ENCODE measurements at places on chromosomes 1 and 21. TPM values are rescaled to one million over a fixed set of nuclear protein-coding genes. Genes with fewer than 3 reads are reported as not detected.

DNA sequence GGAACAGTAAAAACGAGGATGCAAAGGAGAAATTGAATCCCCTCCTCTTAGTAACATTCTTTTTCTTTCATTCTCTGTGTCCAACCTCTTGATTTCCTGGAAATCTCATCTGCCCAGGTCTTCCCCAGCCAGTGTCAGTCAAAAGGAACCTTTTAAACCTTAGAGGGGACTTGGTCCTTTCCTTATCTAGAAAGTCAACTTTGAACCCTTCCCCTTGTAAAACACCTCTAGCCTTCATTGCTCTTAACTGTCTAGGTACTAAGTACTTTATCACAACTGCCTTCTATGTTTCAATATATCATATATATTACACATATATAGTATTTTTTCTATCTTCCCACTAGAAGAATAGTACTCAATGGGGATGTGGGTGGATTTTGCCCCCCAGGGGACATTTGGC lies 282.1 kb downstream of the NTNG1 start:
- DNase-seq = no peak

DNA sequence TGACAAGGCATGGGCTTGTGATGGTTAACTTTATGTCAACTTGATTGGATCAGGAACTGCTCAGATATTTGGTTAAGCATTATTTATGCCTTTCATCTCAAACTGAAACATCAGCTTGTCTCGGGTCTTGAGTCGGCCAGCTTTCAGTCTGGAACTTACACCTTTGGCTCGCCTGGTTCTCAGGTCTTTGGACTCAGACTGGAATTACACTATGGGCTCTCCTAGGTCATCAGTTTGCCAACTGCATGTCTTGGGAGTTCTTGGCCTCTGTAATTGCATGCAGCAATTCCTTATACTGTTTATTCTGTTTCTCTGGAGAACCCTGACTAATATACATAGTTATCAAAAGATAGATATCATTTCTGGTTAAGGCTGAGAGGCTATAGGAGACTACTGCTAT lies 653.7 kb downstream of the ADGRL2 start:
- no peak for DNase-seq

DNA sequence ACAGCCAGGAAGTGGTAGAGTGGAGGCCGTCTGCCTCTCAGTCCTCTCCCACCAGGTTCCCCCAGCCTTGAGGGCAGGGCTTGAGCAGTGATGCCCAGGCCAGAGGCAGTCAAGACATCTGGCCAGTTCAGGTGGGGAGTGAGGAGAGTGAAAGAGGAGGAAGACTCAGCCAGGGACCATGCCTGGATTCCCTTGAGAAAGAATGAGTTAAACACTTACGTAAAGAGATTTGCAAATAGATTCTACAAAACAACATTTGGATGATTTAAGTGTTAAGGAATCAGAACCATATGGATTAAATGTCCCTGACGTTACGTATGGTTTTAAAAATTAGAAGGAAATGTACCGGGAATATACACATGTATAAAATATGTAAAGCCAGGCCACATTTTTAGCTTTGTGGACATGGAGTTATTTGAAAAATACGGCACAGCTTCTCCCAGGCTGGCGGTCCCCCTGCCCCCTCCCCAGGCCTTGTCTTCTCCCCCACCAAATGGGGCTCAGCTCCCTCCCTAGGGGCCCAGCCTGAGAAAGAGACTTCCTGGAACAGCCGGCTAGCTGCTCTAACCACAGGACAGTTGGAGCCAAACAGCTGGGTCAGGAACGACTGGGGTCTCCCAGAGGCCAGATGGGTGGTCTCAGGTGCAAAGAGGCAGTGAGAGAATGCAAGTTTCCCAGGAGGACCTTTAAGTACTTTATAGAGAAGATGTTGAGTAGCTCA lies 188.3 kb upstream of the EDN2 start:
- DNase-seq = no peak

GRCh38 chr1:218967836-218968235 lies 205.8 kb upstream of the LYPLAL1 start:
- no peak for DNase-seq

- DNase-seq = peak; percentile 31
Measured at GRCh38 chr1:20603504-20604464, 14.9 kb downstream of the CDA start.

DNA sequence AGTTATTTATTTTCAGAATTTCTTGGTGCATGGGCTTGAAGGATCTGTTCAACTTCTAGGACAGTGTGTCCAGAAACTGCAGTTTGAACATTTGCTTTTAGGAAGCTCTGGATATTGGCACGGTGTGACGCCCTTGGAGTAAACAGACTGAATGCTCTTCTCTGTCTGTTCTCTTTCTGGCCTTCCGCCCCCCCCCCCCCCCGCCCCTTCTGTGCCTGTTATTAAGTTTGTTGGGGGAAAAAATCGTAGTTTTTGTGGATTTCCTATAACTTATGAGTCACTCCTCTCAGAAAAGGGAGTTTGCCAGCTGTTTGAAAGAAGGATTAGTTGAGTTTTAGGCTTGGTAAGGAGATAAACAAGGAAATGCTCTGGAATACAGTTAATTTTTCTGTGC lies 1.2 kb downstream of the KCTD3 start:
- no peak for DNase-seq

DNA sequence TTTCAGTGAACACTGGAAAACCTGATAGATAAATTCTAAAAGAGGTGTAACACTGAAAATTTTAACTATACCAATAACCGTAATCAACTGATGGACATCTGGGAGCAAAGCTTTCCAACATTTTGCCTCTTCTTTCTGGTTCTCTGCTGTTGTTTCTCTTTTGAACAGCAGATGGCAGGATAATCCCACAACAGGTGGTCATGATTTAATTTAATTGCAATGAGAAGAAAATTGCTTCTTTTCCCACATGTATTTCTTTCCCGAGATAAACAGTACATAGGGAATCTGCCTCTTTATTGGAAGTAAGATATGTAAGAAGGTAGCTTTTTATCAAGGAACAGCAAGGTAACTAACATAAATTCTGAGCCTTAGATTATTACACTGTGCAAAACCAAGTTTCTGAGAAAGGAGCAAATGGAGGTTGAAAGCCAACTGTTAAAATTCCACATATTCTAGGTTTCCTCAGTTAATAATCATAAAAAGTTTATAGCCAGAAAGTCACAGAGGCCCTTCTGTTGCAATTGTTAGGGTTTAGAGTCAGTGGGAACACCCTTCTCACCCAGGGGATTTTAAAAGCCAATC lies 72.9 kb downstream of the RPS6KA1 start:
- DNase-seq = no peak

DNA sequence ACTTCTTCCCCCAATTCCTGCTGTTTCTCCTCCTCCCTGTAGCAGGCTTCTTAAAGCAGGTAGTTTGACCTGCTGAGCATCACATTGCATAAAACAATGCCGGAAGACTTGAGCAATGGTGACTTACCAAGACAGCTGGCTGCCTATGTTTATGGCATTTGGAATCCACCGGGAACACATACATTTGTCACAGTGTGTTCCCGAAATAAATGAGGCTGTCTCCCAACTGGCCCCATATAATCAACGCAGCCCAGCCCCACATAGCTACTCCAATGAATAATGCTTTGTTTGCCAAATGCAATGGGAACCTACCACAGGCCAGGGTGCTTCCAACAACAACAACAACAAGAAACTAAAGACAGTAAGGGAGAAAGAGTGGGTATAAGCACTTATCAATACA lies 186.1 kb upstream of the MAP1LC3C start:
- no peak for DNase-seq

GRCh38 chr1:2528016-2528415 lies 1.6 kb upstream of the PANK4 start:
- DNase-seq = peak; percentile 87

DNA sequence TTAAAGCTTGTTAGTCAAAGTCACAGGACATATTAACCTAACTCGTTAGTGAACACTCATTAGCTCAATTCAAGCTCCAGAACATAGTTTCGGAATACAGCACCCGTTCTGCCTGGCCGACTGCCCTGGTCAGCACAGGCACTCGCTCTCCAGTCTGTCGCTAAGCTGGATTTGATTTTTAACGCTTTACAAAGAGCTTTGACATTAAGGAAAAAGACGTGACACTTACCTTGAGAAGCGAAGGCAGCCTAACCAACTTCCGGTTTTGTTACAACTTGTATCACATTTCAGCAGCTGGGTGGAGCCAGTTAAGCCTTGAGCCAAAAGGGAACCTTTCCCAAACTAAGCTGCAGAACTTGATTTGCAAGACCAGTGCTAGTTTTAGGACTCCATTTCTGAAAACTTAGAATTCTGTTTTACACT lies at the start of gene FRRS1:
Gene FRRS1, minus strand, starts transcription at position 258 of the 423 bp plus-strand sequence. CDS start 17,867 bp downstream, outside the sequence.
- peak; percentile 75 for DNase-seq

The GNAT2 gene
- total RNA-seq = not detected

The PKP1 gene
- 0.16 TPM for total RNA-seq

The ACTN2 gene
- 2,525 TPM for total RNA-seq

The S100A16 gene
- 49.2 TPM for total RNA-seq

The PRMT6 gene
- total RNA-seq = 4.5 TPM

The BRINP2 gene
- 0.32 TPM for total RNA-seq

The UBR4 gene
- total RNA-seq = 53.9 TPM

The NCAM2 gene
- total RNA-seq = 5.4 TPM

The THEM5 gene
- total RNA-seq = not detected

The CRNN gene
- not detected for total RNA-seq

The SLC44A3 gene
- 6.5 TPM for total RNA-seq

The VPS72 gene
- total RNA-seq = 47.1 TPM

Measured in Right ventricle myocardium inferior (tissue), 1 donor.